ENCODE measurements at places on chromosomes 4 and X. TPM values are rescaled to one million over a fixed set of nuclear protein-coding genes. Genes with fewer than 3 reads are reported as not detected.

SPIN2B gene
- total RNA-seq = 17.7 TPM

RASSF6 gene
- total RNA-seq = not detected

RNF150 gene
- 56.5 TPM for total RNA-seq

F9 gene
- not detected for total RNA-seq

FDCSP gene
- total RNA-seq = not detected

LGI2 gene
- total RNA-seq = not detected

PABPC1L2B gene
- total RNA-seq = not detected

TET2 gene
- 24.3 TPM for total RNA-seq

CLNK gene
- not detected for total RNA-seq

RPS6KA3 gene
- total RNA-seq = 21.8 TPM

NSD2 gene
- total RNA-seq = 66.4 TPM

ADH1B gene
- 5.7 TPM for total RNA-seq

FAM149A gene
- 2.0 TPM for total RNA-seq

ARHGAP4 gene
- total RNA-seq = 5.3 TPM

PSAPL1 gene
- total RNA-seq = not detected

FREM3 gene
- not detected for total RNA-seq

PNMA6A gene
- total RNA-seq = 1.6 TPM

DMP1 gene
- not detected for total RNA-seq

SMIM14 gene
- total RNA-seq = 73.5 TPM

PAGE1 gene
- total RNA-seq = not detected

COL25A1 gene
- total RNA-seq = 1.8 TPM

All from osteocyte (in vitro differentiated cells).